Type B pancreatic cell (in vitro differentiated cells): ENCODE measurements at places on chromosomes 2 and 18.

- DNase-seq: no peak
Observed at GRCh38 chr18:24413148-24413547, 13.3 kb upstream of the IMPACT start.

DNA sequence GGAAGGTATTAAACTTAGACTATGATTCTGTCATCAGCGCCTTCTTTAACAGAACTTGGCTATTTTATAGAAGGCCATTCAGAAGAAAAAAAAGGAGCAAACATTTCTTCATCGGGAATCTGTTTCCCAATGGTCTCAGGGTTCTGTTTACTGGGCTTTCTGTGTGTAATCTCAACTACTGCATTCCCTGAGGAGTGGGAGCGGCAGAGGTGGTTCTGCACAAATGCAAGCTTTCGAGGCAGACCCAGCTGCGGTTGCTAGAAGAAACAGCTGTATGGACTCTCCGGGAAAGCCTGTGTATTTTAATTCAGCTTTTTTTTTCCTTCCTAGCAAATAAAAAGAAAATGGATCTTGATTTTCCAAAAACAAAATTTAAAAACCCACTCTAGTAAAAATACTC, 250.7 kb downstream of the NAPG start:
- no peak for DNase-seq

GRCh38 chr18:36809590-36810381, 19.0 kb downstream of the TPGS2 start:
- DNase-seq: no peak

DNA sequence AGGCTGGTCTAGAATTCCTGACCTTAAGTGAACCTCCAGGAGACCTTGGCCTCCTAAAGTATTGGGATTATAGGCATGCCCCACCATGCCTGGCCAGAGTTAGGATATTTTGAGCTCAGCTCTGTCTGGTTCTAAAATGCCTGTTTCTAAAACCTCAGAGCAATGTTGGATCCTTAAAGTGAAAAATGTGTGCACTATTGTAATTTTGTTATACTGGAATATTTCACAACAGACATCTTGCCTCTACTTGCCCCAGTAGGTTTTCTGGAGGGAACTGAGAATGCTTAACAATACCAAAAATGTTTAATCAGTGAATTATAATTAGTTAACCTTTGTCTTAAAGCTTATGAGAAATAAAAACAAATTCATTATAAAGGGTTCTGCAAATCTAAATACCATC, 144.6 kb upstream of the CCDC195 start:
- DNase-seq: no peak

GRCh38 chr2:16250466-16250865, 310.1 kb downstream of the MYCN start:
- no peak for DNase-seq

- DNase-seq: no peak
Observed at GRCh38 chr2:147934881-147935620, 85.5 kb downstream of the ORC4 start.

- DNase-seq: no peak
Observed at GRCh38 chr2:110994250-110994961, 126.3 kb upstream of the BCL2L11 start.

- no peak for DNase-seq
Observed at GRCh38 chr2:102317715-102318114, 6.4 kb downstream of the IL1RL1 start.

DNA sequence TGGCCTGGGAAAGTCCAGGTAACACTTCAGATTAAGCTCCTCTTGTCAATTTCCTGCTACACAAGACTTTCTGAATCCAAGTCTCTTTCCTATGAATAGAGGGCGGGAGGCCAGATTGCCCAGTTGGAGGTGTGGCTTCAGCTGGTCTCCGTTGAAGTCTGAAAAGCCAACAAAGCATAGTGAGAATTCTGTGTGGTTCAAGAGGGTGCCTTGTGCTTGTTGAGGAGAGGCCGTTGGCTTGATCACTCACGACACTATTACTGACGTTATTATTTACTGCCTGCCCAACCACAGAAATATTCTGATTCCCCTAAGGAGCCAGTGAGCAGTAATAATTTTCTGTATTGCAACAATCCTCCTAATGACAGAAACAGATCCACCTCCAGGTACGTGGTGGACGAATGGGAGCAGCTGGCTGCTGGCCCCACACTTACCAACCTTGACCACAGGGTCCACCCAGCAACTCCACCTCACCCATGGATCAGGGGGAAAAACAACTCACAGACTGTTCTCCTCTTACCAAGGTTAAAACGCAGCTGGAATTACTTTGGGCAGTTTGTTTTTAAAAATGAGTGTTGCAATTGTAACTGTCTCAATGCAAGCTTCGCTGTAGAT, 21.9 kb downstream of the NRP2 start:
- no peak for DNase-seq

GRCh38 chr2:233228376-233228775, 23.1 kb upstream of the ATG16L1 start:
- no peak for DNase-seq

DNA sequence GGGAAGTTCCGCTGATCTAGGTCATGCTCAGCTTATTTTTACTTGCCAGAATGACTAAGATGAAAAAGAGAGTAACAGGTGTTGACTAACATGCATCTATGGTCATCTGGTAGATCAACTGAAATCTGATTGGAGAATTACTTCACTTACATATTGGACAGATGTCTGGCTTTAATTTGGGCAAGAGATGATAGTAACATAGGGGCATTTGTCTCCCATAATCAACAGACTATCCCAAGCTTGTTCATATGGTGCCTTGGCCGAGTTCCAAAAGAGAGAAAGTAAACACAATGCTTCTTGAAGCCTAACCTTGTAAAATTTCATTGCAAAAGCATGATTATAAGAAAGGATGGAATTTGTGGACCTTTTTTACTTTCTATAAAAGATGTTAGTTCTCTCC, 503.7 kb downstream of the ADCYAP1 start:
- DNase-seq: no peak

- DNase-seq: peak; percentile 93
Observed at GRCh38 chr2:100562613-100563406, at the start of gene PDCL3. PDCL3 (plus strand) TSS chr2:100562993; CDS start chr2:100563068, 75 bp downstream.

- no peak for DNase-seq
Observed at GRCh38 chr2:100195942-100196341, 53.6 kb upstream of the AFF3 start.

DNA sequence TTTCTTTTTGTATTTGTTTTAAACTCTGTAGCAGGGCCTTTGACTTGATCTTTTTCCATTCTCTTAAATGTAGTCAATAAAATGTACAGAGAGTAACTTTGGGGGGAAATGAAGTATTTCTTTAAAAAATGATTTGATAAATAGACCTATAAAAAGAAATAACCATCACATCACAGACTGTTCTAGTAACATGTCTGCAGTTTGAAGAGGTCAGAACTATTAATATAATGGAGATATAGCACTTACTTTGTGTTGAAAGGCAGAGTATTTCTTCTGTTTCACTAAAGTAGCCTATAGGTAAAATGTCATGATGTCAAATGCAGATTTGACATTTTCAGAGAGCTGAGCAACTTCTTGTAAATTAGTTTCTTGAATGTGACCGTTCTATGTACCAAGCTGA, 55.7 kb upstream of the FAM237A start:
- DNase-seq: no peak

- DNase-seq: no peak
Observed at GRCh38 chr2:170585067-170585466, 130.1 kb upstream of the SP5 start.

- DNase-seq: no peak
Observed at GRCh38 chr2:18741895-18742732, 152.7 kb upstream of the NT5C1B start.

DNA sequence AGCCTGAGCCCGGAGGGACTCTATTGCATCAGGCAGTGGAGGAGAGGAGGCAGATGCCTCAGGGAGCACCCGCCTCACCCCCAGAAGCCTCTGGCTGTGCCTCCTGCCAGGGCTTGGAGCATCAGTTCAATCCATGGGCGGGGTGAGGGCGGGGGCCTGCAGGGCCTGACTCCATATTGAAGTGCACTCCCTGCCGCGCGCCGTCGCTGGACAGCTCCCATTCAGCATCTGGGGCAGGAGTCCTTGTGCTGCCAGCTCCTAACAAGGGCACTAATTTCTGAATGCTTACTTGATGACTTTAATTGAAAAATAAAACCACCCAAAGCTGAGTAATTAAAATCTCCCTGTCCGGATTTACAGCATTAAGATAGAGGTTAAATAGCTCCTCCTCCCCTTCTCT, 23.8 kb downstream of the C1QL2 start:
- DNase-seq: no peak

- DNase-seq: no peak
Observed at GRCh38 chr2:179511105-179511789, 246.6 kb upstream of the SESTD1 start.

GRCh38 chr2:156459720-156460119, 23.5 kb downstream of the GPD2 start:
- no peak for DNase-seq

- DNase-seq: no peak
Observed at GRCh38 chr2:181242262-181242661, 214.9 kb upstream of the ITGA4 start.

DNA sequence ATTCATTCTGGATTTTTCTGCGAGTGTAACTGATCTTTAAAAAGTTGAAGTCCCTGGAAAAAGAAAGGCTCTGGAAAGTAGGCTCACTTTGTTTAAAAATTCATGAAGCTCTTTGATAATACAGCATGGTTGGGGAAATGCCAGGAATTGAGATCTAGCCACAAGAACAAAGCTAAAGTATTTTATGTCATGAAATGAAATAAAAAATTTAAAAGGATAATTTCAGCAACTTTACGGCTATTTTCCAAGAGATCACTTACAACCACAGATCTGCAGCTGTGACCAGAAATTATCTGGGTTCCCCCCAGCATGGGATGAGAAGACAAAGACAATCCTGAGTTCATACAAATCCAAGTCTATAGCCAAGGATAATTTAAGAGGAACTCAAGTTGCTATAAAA, 25.3 kb upstream of the RFX8 start:
- DNase-seq: no peak

GRCh38 chr2:73944714-73945113, 18.0 kb downstream of the DGUOK start:
- DNase-seq: no peak

DNA sequence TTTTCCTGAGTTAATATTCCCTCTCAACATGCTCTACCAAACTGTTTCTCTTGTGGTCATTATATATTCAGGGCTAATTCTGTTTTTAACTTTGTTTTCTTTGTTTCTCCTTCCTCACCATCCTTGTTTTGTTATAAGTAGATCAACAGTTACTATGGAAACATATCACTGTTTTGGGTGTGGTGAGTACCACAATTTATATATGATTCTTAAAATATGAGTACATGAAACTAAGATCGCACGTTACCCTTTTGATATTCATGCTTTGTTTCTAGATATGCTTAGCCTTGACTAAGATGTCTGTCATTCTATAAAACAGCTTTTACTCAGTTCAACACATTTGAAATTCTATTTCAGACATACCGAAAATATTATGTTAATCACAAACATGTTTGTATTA, 232.3 kb upstream of the ITGA4 start:
- no peak for DNase-seq

GRCh38 chr18:42365591-42365990, 410.6 kb downstream of the PIK3C3 start:
- no peak for DNase-seq

DNA sequence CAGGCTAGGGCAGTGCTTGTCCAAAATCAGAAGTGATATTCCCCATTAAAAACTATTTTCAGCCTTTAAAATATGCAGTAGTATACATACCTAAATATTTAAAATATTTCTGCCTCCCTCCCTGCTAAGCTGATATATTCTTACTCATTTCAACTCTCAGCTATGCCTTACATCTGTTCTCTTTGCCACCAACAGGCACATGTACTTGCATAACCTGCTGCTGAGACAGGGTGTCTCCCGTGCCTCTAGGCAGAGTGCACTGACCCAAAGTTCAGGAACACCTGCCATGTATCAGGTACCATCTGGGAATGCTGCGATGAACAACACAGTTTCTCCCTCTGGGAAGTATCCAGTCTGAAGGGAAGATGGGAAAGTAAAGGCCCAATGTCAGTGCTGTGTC, 91.7 kb downstream of the STK39 start:
- DNase-seq: no peak

DNA sequence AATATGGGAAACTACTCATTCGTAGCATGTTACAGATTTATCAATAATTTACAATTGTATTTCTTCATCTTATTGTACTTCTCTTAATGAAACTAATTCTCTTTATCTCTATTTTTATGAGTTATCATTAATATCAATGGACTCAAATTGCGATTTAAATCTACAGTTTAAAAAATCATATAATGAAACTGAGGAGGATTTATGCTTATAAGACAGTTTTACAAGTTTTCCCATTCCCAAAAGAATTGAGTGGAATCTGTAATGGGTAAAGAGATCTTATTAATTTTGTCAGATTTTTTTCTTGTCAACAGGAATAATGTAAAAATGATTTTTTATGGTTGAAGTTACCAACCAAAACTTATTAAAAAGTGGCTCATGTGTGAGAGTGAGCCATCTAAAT, 468.0 kb downstream of the METTL4 start:
- no peak for DNase-seq

DNA sequence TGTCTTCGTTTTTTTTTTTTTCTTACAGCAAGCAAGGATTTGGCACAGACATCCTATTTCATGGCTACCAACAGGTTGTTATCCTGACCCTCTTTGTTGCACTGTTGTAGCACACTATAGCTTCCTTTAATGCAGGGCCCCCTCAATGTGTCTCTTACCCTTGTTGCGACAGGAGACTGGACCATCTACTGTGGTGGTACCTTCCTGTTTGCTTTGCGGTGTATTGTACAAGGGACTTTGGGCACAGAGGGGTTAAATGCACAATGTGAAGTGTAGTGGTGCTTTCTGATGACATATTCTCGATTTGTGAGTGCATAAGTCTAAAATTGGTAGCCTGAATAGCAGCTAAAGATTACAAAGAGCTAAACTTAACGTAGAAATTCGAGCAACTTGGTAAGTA, 27.5 kb downstream of the CCNT2 start:
- no peak for DNase-seq

- no peak for DNase-seq
Observed at GRCh38 chr18:51391215-51391614, 193.7 kb upstream of the MEX3C start.

DNA sequence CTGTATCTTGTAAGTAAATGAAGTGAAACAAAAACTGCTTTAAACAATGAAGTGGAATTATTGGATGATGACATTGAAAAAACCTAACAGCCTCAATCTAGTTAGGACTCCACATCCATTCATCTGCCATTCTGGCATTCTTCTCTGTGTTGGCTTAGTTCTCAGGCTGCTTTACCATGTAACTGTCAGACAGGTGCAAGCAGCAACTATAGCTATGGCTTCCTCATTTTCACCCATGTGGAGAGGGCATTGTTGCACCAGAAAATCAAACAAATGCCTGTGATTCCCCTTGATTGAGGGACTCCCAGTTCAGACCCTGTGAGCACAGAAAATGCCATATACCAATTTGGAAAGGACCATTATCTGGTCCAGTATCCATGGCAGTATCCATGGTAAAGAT, 129.5 kb upstream of the NYAP2 start:
- DNase-seq: no peak

GRCh38 chr2:50529600-50530218, 502.2 kb downstream of the NRXN1 start:
- no peak for DNase-seq
